ENCODE measurements at places on chromosomes 6 and 20. TPM values are rescaled to one million over a fixed set of nuclear protein-coding genes. Genes with fewer than 3 reads are reported as not detected.

GRCh38 chr6:117451671-117452070 is 25.9 kb upstream of the ROS1 start:
- DNase-seq, result no peak

GRCh38 chr6:4840169-4840568 is 64.0 kb downstream of the CDYL start:
- DNase-seq, result no peak

DNA sequence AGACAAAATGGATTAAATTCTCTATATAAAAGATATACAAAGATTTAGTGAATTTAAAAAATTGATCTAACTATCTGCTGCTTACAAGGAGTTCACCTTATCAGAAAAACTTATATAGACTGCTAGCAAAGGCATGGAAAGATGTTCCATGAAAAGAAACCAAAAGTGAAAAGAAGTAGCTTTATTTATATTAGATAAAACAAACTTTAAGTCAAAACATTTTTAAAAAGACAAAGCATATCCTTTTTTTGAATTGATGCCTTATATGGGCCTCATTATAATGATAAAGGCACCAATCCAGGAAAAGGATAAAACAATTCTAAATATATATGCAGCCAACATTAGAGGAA is 334.2 kb downstream of the MEI4 start:
- DNase-seq, result no peak

- peak; percentile 72 for DNase-seq
Measured at GRCh38 chr6:2948228-2949025, 22.9 kb downstream of the SERPINB6 start.

- no peak for DNase-seq
Measured at GRCh38 chr6:49468042-49468441, 4.9 kb downstream of the CENPQ start.

- no peak for DNase-seq
Measured at GRCh38 chr6:46437671-46438221, 53.5 kb downstream of the RCAN2 start.

GRCh38 chr6:75495011-75495410 is 1.4 kb upstream of the FILIP1 start:
- DNase-seq, result no peak

Gene TGM3
- total RNA-seq, result not detected

Gene SLC32A1
- total RNA-seq, result not detected

Gene OPRL1
- 2.1 TPM for total RNA-seq

Gene ADIG
- total RNA-seq, result not detected
